Activated CD4-positive, alpha-beta T cell treated with anti-CD3 and anti-CD28 coated beads, Interleukin-10, Interleukin-2, amounts not matched to agents 100 ng/mL and 50 ng/mL, durations not matched to agents 16 hours and 8 hours (primary cell): ENCODE measurements at places on chromosomes 6 and 20.

DNA sequence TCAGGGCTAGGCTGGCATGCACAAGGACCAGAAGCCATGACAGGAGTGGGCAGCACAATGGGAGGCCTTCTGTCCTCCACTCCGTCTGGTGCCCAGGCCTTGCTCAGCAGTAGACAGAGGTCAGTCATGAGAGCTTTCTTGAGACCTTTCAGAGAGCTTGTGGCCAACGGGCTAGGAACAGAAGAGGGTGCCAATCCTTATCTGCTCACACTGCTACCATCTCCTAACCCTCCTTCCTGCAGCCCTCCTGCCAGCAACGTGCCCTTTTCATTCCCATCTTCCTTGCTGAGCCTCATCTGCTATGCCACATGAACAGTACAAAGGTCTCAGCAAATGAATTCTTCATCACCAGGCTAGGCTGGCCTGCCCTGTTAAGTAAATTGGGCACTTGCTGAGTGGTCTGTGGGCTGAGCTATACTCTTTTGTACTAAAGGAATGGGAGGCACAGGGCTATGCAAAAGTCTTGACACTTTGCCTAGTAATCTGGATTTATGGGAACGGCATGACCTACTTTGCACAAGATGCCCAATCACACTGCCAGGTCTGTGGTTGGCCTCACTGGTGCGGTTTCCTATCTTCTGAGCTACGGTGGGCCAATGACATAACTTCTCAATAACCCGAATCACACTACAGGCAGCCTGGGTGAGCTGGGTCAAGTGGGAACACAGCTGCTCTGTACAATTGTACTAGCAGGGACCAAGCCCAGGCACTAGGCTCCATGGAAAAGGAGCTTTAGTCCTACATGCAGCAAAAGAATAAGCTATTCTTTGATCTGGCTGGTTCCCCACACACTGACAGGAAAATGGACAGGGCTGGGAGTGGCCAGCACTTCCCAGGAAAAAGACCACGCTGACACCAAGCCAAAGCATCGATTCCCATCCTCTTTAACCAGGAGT is 47.8 kb downstream of the ELOVL5 start:
- DNase-seq: peak; percentile 60

GRCh38 chr6:137794516-137795201 is 72.4 kb upstream of the TNFAIP3 start:
- DNase-seq: no peak

DNA sequence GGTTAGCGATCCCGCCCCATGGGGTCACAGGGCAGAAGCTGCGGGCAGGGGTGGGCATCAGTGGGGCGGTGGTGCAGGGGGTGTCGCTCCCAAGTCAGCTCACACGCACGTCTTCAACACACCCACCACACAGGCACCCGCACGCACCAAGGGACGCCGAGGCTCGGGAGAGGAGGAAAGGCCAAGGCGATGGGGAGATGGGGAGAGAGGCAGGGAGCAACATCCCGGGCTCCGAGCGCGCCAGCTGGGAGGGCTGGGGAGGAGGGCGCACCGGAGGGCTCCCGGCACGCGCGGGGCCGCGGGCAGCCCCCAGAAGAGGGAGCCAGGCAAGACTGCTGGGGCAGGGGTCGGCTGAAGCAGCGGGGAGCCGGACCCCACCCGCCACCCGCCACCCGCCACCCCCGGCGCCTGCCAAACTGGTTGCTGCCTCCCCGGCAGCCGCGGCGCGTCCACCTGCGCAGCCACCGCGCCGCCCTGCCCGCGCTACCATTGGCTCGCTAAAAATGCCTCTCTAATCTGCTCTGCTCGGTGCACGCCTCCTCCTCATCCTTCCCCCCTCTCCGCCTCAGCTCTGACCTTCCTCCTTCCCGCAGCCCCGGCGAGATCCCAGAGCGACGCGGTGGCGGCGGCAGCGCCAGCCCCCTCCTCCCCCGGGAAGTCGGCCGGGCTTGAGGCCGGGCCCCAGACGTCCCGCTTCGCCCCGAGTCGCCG is at the start of gene PACSIN1:
Gene PACSIN1 (plus strand): TSS at position 546 of the 711 bp plus-strand sequence. CDS start 60,230 bp downstream, outside the sequence.
- DNase-seq: no peak

DNA sequence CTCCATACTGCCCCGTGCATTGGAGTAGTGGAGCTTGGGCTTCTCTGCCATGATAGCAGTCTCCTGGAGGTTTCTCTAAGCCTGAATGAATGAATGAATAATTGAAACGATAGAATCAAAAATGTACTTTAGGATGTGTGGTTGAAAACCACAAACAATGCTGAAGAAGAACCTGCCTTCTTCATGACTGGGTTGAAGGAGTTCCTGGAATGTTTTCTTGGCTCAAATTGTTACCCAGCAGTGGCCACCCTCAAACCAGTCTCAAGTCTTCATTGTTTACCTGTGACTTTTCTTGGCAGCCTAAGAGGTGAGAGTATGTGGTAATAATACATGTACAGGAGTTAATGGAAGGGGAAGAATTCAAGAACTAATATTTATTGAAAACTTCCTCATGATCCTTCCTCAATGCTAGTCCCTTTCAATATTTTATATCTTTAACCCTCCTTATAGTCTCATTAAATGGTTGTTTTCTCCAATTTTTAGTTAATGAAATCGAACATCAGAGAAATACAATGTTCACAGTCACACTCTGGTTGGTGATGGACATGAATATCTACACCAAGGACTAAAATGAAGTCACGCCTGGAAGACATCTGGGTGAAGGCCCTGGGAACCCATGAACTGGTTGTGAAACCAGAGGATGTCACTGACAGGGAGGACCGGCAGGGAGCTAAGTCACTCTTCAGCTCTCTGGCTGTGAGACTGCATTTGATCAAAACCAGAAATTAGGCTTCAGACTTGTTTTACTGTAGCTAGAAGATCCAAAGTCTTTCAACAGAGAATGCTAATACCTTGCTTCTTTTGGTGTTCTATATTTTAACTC is at the start of gene GSTA5:
Gene GSTA5 (minus strand): TSS at position 51 of the 823 bp plus-strand sequence.
- no peak for DNase-seq

- DNase-seq: no peak
Measured at GRCh38 chr6:56023829-56024228, 148.4 kb upstream of the BMP5 start.

DNA sequence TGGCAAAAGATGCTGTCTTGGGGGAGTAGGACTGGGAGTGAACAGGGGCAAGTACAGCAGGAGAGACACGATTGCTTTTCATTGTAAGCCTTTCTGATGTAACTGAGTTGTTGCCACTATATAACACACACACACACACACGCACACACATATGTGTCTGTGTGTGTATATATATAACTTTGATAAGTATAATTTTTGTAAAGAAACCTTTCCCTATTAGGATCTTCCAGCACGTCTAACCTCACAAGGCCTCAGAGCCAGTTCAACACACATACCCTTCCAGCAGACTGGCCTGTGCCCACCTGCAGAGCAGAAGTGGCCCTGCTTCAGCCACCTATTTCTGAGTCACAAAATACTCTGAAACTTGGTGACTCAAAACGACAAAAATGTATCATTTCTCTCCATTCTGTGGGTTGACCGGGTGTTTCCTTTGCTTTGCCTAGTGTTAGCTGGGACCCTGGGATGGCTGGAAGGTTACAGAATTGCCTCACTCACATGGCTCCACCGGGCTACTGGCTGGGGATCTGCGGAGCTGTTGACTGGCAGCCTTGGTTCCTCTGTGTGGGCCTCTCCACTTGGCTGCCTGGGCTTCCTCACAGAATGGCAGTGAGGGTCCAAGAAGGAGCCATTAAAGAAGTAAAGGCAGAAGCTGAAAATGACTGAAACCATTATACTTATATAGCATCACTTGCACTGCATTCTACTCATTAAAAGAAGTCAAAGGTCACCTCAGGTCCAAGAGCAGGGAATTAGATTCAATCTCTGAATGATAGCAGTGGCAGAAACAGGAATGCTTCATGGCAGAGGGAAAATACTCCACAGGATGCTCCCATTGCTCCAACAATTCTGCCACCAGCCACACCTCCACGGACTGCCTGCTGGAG is 126.4 kb downstream of the BANF2 start:
- DNase-seq: peak; percentile 75

GRCh38 chr6:151014404-151015100 is 149.1 kb downstream of the MTHFD1L start:
- peak; percentile 73 for DNase-seq
